Activated T-helper 9 cell treated with anti-CD3 and anti-CD28 coated beads, Interleukin-2, amount 50 U/mL, for 16 hours (primary cell): ENCODE measurements at places on chromosomes 11 and 22.

GRCh38 chr11:59212744-59213631 lies at the start of gene MPEG1:
TSS of gene MPEG1 (minus strand) at chr11:59212927. CDS start at chr11:59212865, 62 bp downstream.
- no peak for DNase-seq

DNA sequence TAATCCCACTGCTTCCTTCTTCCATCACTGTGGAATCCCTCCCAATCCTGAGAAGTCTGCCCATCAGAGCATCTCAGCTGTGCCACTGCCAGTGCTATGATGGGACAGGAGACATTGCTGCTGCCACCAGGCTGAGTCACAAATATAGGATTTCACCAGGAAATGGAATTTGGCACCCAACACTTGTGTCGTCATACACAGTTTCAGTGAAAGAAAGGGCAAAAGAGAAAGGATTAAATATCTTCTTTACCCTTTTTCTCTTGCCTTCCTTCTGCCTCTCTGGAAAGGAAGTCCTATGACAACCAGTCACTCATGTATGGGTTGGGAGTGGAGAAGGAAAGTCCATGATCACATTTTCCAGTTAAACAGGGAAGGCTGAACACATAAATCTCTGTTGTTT lies 133.4 kb downstream of the SPON1 start:
- no peak for DNase-seq

DNA sequence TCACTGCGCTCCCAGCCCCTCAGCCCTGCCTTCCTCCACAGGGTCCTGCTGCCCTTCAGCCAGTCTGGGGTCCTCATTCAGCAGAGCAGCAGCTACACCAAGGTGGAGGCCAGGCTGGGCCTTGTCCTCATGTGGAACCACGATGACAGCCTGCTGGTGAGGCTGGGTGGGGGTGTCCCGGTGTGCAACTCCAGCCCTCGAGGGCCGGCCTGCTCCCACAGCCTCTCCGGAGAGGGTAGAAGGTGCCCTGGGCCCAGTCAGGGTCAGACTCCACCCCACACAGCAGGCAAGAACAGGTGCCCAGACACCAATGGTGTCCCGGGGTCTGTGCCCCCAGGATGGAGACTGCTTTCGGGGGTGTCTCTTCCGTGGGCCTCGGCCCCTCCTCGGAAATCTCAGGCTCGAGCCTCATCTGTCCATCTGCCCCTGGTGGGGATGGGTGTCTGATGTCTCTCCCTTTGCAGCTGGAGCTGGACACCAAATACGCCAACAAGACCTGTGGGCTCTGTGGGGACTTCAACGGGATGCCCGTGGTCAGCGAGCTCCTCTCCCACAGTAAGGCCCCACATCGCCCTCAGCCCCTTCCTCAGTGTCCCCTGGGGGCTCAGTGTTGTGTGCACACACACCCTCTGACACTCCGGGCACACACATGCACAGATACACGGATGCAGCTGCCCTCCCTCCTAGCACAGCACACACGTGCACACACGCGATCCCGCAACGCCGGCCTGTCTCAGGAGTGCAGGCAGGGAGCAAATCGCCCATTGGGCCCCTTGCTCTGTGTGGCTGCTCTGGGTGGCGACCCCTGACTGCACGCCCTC lies 4.9 kb downstream of the MUC5AC start:
- no peak for DNase-seq

GRCh38 chr11:90332415-90332814 lies 109.6 kb upstream of the CHORDC1 start:
- DNase-seq = no peak

- no peak for DNase-seq
Observed at GRCh38 chr11:129225190-129225589, 33.1 kb upstream of the ARHGAP32 start.

- DNase-seq = no peak
Observed at GRCh38 chr11:125227151-125227550, 62.6 kb downstream of the PKNOX2 start.

- peak; percentile 74 for DNase-seq
Observed at GRCh38 chr22:36329254-36330078, 58.3 kb downstream of the MYH9 start.

DNA sequence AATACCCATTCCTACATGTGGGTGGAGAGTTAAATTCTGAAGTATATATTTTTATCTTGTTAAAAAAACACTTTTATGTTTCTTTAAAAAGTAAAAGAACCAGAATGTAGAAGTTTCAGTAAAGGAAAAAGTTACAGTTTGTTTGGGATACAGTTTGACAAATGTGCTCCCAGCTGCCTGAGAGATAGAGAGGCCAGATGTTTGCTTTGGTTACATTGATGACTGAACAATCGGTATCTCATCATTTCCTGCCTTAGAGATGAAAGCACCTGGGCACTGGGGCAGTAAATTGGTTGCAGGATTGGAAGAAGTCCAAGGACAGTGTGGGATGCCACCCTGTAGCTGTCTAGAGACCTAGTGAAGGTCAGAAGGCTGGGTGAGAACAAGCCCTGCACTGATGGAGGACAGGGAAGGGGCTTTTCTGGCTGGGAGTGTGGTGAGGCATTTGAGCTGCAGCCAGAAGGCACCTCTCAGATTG lies 16.6 kb downstream of the MED15 start:
- no peak for DNase-seq

DNA sequence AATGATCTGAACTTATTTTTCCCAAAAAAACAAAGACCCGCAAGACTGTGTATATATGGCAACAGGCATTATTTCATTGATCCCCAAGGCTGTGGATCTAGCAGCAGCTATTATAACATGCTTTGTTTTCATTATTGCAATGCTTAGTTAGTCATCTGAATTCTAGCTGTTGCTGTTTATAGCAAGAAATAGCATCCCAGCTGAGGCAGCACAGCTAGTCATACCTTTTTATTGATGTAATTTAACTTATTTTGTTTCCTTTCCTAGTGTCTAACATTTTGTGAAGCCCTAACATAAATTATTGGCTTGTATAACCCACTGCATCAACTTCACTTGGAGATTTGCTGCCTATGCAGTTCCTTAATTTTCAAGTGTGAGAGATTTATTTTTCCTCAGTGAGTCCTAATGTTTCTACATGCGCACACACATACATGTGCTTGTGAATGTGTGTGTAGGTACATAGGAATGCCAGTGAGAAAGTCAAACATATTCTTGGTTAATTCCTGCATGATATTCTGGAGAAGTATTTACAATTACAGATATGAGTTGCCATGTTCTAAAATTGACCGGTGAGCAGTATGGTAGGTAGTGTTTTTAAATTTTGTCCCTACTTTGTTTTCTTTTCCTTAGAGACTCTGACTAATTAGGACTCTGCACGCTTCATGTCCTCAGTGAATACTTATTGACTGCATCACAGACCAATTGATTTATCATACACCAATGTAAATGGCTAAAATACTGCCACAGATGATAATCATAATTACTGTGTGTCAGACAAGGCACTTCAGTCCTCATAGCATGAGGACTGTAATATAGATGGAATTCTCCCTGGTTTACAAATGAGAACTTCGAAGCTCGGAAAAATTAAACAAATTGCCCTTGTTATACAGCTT lies 119.3 kb downstream of the WNT11 start:
- DNase-seq = no peak

GRCh38 chr11:34263441-34264091 lies 94.2 kb downstream of the ABTB2 start:
- DNase-seq = no peak

- DNase-seq = no peak
Observed at GRCh38 chr11:102115557-102115956, 5.3 kb downstream of the YAP1 start.

GRCh38 chr11:76225122-76225611 lies 18.9 kb upstream of the WNT11 start:
- DNase-seq = no peak

- DNase-seq = no peak
Observed at GRCh38 chr11:66713746-66714480, 15.1 kb downstream of the SPTBN2 start.

DNA sequence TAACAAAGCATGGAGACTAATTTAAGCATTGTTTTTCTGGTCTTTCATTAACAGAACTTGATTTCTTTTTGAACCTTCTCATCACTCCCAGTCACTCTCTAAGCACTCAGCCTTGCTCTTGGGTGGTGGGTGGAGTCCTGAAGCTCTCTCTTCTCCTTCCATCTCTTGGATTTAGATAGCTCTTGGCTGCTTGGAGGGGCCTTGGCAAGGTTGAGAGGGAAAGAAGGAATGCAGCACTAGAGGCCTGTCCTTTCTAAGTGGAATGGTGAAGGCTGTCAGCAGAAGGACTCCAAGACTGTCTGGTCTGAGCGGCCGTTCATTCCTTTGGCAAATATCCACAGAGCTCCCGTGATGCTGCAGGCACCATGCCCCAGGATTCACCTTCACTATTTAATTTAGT lies 168.6 kb upstream of the E2F8 start:
- no peak for DNase-seq

GRCh38 chr11:21603886-21604285 lies 589.0 kb upstream of the ANO5 start:
- no peak for DNase-seq

DNA sequence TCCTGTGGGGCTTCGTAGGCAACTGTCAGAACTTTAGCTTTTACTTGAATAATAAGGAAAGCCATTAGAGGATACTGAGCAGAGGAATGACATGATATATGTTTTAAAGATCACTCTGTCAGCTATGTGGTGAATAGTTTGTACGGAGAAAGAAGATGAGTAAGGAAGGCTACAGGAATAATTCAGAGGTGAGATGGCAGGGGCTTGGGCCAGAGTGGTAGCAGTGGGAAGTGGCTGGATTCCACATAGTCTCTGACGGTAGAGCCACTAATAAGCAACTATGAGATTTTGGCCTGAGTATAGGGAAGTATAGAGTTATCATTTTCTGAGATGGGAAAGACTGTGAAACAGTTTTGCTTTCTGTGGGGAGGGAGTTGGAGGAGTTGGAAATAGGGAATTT lies 93.9 kb upstream of the MTMR2 start:
- no peak for DNase-seq

- DNase-seq = no peak
Observed at GRCh38 chr11:18730020-18730419, 4.0 kb upstream of the IGSF22 start.

DNA sequence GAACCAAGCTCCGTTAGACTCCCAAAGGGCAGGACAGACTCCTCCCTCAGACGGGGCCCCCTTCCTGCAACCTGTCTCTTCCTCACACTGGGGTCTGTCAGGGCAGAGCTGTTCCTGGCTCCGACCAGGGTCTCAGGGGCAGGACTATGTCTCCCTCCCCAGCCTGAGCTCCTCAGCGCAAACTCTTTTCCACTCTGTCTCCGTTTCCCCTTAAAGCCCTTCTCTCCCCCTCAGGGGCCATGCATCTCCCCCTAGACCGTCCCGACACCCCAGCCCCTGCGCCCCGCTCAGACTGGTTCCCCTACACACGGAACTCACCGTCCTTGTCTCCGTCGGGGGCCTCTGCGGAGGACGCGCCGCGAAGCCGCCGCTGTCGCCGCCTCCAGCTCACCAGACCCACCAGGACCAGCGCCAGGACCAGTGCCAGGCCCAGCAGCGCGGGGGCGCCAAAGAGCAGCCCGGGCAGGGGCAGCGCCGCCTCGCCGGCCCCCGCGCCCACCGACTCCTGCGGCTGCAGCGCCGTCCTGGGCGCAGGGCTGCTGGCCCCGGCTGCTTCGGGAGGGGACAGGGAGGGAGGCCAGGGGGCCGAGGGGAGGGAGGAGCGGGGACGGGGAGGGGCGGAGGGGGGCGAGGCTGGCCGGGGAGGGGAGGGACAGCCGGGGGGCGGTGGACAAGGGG lies 684 bp downstream of the TNFRSF13C start:
- peak; percentile 74 for DNase-seq

GRCh38 chr11:113540416-113541330 lies 65.5 kb upstream of the DRD2 start:
- DNase-seq = no peak

DNA sequence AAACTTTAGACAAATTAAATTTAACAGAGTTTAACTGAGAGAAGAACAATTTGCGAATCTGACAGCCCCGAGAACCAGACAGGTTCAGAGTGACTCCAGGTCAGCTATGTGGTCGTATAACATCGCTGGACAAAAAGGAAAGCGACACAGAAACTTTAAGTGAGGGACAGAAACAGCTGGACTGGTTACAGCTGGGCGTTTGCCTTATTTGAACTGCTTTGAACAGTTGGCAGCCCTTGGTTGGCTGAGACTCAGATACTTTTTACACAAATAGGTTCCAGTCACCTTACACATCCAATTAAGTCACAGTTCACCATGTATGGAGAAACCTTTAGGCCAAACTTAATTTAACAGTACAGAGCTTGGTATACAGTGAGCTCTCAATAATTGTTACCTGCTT lies 436.9 kb downstream of the GUCY1A2 start:
- DNase-seq = no peak

DNA sequence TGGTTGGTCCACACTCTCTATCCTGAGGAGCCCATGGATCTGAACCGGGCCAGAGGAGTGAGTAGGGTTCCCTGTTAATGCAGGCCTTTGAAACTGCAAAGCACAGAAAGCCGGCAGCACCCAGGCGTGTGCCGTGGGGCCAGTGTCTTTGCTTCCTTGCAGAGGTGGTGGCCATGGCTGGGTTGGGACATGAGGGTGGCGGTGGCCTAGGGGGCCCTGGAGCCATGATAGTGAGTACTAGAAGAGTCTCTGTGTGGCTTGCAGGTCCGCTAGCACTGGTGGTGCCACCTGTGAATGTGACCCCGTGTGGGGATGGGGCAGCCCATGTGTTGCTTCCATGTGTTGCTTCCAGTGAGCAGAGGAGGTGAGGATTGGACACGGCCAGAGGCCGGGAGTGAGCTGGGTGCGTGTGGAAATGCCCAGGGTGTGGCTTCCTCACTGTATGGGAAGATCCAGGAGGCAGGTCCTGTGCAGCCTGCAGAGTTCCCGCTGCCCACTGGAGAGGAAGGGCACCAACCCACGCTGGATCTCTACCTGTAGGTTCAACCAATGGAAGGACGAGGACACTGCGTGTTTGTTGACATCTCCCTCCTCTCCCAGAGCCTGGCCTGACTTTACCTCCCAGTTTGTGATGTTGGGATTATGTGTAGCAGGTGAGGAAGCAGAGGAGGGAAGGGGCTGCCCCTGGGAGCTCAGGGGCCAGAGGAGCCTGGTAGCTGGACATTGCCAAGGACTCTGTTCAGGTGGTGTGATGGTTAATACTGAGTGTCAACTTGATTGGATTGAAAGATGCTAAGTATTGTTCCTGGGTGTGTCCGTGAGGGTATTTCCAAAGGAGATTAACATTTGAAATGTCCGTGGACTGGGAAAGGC lies 796.6 kb downstream of the TBC1D22A start:
- no peak for DNase-seq

DNA sequence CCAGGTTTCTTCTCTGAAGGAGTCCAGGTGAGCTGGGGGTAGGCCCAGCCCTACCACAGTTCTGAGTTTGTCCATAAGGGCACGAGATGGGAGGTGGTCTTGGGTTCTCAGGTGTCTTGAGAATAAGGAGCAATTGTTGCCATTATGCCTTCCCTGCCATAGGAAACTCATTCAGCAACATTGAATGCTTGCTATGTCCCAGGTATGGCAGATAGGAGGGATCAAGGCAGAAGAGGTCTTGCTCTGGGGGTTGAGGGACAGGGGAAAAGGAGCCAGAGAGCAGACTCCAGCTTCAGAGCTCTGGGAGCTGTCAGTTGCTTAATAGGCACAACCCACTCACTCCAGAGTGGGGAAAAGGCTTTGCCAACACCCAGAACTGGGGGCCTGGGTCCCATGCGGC lies 4.3 kb downstream of the SELENOM start:
- no peak for DNase-seq
